Activated CD8-positive, alpha-beta memory T cell treated with anti-CD3 and anti-CD28 coated beads, Interleukin-2, amount 10 ng/mL, durations not matched to agents 7 days and 5 days (primary cell): ENCODE measurements at places on chromosomes 5 and 9. TPM values are rescaled to one million over a fixed set of nuclear protein-coding genes. Genes with fewer than 3 reads are reported as not detected.

- H3K27ac ChIP-seq: no peak overlapping the region
- H3K4me3 ChIP-seq: no peak overlapping the region
- no peak for DNase-seq
- no peaks in the 10 kb centered on the region for H3K36me3 ChIP-seq
Observed at GRCh38 chr9:133921866-133922265, 70.3 kb downstream of the VAV2 start.

Gene DDX46
- 77.0 TPM for total RNA-seq

GRCh38 chr9:31582071-31582470 is 802.4 kb upstream of the ACO1 start:
- H3K4me3 ChIP-seq: no peak overlapping the region
- no peaks in the 10 kb centered on the region for H3K27me3 ChIP-seq
- H3K4me1 ChIP-seq: no peaks in the 10 kb centered on the region
- no peaks in the 10 kb centered on the region for H3K36me3 ChIP-seq
- no peak overlapping the region for H3K27ac ChIP-seq

DNA sequence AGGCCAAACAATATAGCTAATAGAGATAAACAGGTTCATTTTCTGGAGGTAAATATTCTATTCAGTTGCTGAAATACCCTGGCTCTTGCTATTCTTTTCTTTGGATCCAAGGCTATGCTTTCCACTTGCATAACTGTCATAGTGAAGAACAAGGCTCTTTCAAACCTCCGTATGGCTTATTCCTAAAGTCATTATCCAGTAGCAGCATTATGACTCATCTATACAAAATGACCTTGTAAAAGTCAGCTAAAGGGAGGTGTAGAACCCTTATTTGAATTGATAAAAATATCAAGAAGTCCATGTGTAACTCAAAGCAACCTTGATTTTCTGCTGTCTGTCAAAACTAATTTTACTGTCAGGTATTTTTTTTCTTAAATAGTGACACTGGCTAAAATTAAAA is 447.8 kb downstream of the PLK2 start:
- no peaks in the 10 kb centered on the region for H3K27me3 ChIP-seq
- no peak overlapping the region for H3K4me3 ChIP-seq
- DNase-seq: no peak
- no peak overlapping the region for H3K27ac ChIP-seq
- H3K36me3 ChIP-seq: no peaks in the 10 kb centered on the region
